Femur (tissue), 1 donor: ENCODE measurements at places on chromosomes 7 and 10.

DNA sequence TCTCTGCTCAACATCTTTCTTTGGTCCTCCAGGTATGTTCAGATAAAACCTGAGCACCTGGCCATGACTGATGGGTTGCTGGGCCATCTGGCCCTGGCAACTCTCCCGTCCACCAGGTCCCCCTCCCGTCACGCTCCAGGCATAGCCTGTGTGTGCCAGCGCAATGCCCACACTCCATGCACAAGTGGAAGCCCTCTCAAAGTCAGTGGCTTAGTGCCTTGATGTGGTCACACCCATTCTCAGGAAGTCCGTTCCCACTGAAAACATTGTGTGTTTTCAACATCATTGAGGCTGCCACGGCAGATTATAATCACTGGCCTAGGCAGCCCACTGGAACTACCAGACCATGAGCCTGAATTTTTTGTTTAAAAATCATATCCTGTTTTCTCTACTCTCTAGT is 170.6 kb upstream of the LANCL2 start:
- DNase-seq: no peak

- DNase-seq: no peak
Measured at GRCh38 chr7:121451367-121452094, 55.4 kb upstream of the FAM3C start.

DNA sequence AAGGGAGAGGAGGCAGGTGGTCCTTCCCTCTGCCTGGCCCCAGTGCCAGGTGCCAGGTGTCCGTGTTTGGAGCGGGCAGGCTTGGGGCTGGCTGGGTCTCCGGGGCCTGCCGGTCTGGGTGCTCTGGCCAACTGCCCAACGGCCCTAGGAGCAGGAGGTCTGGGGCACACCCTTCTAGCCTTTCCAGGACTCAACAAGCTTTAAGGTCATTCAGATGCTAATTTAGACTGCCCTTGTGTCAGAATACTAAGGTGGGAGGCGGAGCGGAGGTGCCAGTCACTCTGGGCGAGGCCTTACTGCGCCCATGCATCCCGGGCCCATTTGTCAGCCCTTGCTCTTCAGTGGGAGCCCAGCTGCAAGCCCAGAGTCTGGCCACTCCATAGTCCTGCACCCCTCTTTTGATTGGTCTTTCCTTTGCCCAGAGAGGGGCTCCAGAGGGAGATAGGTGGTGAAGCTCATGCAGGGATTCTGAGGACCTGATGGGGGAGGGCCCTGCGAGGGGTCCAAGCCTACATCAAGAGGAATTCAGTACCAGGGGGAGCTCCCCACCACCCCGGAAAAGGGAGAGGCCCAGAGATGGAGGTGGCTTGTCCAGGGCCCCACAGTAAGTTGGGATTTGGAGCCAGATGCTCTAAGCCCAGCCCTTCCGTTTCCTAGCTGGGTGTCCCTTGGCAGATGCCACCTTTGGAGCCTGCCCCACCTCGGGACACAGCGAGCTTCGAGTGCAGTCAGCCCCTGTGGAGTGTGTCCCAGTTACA is 1.3 kb downstream of the PGAM2 start:
- DNase-seq: peak; percentile 34

- DNase-seq: no peak
Measured at GRCh38 chr10:69939061-69939460, 113.6 kb upstream of the MACROH2A2 start.

- no peak for DNase-seq
Measured at GRCh38 chr10:133400624-133401424, 6.9 kb downstream of the MTG1 start.

DNA sequence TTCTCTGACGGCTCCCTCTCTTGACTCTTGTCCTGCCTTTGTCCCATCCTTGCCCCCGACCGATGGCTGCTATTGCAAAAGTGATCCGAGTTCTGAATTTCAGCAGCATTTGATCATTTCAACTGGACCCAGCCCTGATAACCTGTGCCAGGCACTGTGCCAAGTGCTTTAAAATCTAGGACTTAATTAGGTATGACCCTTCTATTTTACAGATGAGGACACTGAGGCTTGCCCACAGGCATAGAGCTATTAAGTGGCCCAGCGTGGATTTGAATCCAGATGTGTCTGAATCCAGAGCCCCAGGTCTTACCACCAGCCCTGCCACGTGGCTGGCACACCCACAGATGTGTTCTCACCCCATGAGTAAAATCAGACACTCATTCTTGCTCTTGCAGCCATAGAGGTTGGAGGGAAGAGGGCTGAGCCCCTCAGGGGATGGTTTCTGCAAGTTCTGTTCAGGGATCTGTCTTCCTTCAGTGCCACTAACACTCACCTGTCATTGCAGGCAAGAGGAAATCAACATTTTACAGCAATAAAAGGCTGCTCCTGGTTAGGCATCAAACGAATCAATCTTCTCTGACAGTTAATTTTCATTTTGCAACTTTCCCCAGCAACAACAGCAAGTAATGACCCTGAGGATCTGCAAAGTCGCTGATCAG is 101.2 kb downstream of the GRID1 start:
- no peak for DNase-seq

- DNase-seq: no peak
Measured at GRCh38 chr10:99331207-99331803, 2.1 kb downstream of the CNNM1 start.

- DNase-seq: no peak
Measured at GRCh38 chr7:123170333-123171246, 29.2 kb downstream of the SLC13A1 start.
